ENCODE measurements at places on chromosomes 11 and 22.
A peak's percentile ranks its signal among the peaks of the same experiment; 100 is the strongest.

- DNase-seq, result no peak
These were observed 75.7 kb downstream of the SIK3 start for GRCh38 chr11:117022526-117022925.

DNA sequence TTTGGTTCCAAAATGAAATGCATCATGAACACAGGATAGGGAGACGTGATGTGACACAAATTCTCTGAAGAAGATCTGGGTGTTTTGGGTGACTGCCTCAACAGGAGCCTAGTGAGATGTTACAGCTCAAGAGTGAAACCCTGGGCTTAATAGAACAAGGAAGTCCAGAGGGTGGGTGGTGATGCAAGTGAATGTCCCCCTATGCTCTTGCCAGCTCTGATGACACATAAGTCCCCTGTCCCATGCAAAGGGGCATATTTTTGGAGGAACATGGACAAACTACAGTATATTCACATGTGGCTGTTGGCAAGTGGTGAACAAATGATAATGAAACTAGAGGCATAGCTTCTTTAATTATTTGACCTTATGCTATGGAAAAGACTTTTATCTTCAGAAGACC is 9.2 kb downstream of the CRTAM start:
- no peak for DNase-seq

DNA sequence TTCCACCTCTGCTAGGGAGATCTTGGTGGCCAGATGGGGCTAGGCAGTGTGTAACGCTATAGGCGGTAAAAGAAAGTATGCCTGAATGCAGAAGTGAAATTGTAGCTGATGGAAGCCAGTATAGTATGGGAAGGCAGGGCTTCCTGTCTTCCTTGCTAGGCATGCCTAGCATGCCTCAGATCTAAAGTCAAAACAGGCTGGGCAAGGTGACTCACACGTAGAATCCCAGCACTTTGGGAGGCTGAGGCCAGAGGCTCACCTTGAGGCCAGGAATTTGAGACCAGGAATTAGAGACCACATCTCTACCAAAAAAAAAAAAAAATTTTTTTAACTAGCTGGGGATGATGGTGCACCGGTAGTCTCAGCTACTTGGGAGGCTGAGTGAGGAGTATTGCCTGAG is 281.7 kb upstream of the MTNR1B start:
- no peak for DNase-seq

GRCh38 chr11:108025387-108026080 is 16.8 kb downstream of the CUL5 start:
- no peak for DNase-seq

DNA sequence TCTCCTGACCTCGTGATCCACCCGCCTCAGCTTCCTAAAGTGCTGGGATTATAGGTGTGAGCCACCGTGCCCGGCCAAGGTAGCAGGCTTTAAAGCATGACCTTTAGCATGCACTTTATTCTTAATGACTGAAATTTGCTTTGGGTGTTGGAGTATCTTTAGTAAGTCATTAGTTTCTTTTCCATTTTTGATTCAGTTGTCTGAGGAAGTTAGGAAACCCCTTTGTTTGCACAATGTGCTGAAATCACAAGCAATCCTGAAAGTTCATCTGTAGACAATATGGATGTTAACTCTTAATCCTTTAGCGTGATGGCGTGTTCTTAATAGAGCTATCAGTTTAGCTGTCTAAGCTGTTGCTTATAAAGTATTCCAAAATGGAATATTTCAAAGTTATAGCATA is 16.8 kb downstream of the SDHD start:
- DNase-seq, result no peak

DNA sequence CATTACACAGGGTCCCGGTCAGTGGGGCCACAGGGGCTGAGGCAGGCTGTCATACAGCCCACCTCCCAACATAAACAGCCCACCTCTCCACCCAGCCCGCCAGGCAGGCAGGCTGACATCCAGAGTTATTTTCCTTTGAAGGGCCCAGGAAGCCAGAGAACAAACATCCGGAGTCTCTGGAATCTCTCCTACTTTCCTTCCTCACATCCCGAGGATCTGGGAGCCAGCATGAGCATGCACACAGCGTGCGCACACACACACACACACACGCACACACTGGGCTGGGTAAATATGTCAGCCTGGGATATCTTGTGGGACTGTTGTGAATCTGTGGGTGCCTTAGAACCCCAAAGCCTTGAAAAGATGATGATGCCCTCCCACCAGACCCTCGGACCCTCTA is 55.4 kb downstream of the PDE2A start:
- peak; percentile 12 for DNase-seq
